NCI-H446 treated with DMSO at 0.1 percent for 48 hours (cell line): ENCODE measurements at places on chromosomes 2 and 18.

- no peak for DNase-seq
Observed at GRCh38 chr18:10119991-10120390, 206.2 kb downstream of the VAPA start.

- DNase-seq: no peak
Observed at GRCh38 chr18:53795610-53796009, 428.9 kb downstream of the MBD2 start.

DNA sequence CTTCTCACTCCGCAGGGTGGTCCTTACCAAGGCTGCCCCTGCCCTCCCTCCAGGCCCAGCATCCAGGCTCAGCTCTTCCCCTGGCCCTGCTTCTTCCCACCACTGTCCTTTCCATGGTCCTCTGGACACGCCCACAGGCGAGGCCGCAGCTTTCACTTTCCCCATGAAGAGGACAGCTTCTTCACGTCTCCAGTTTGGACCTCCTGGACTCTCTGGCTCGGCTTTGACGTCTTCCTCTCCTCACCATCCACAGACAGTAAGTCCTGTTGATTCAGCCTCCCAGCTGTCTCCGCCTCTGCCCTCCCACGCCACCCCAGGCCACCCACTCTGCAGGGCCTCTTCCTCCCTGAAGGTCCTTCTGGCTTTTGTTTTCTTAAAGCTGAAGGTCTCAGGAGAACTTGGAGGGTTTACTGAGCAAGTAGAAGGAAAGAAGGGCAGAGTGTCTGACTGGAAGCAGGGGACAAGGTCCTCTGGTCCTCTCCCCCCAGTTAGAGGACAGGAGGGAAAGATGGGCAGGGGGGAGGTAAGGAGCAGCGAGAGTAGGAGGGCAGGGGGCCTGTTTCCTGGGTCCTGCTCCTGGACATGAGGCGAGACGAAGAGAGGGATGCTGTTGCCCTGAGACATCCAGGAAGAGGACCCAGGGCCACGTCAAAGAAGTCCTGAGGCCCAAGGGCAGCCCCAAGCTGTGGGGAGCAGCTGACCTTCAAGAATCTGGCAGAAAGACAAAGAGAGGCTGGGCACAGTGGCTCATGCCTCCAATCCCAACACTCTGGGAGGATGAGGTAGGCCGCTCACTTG, 24.7 kb upstream of the NMUR1 start:
- DNase-seq: no peak

- DNase-seq: no peak
Observed at GRCh38 chr2:229815858-229816257, 101.5 kb upstream of the DNER start.

- no peak for DNase-seq
Observed at GRCh38 chr2:179239195-179239594, 25.4 kb downstream of the SESTD1 start.

DNA sequence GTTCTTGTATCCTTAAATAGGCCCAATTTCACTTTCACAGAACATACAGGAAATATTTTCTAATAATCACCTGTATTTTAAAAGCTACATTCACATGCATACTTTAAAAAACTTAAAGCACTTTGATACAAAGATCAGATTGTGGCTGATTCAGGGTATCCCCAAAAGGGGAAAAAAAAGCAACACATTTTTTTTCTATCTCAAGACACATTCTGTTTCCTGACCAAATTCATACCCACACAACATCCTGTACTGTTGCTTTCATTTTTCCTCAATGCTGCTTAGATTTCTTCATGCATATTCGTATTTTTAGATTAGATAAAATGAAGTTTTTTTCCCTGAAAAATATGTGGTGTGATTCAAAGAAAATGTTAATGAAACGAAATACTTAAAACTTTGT, 122.5 kb downstream of the TMEFF2 start:
- DNase-seq: no peak

GRCh38 chr2:137910641-137911040, 53.6 kb upstream of the HNMT start:
- peak; percentile 17 for DNase-seq

- DNase-seq: no peak
Observed at GRCh38 chr2:224938651-224939182, 103.6 kb downstream of the DOCK10 start.

GRCh38 chr2:50491541-50492476, 540.1 kb downstream of the NRXN1 start:
- DNase-seq: peak; percentile 36

DNA sequence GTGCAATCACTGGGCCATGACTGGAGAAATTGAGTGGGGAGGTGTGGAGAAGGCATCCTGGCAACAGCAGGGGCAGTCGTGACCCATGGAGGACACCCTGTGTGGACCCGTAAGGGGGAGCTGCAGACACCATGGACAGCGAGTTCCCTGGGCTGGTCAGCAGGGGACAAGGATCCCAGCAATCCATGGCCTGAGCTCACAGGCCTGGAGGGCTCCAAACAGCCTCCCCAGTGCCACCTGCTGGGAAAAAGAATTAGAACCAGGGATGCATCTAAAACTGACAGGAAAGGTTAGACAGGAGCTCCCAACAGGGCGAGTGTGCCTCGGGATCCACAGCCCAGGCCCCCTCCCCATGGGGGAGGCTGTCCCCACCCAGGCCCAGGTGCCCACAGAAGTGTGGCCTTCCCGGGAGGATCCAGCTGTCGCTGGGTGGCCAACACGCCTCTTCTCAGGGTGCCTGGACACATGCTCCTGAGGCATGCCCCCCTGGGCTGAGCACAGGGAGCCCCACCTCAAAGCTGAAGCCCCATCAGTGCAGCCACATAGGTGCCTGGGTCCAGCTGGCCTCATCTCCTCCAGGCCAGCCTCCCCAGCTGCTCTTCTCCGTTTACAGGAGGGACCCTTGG, 20.5 kb upstream of the KIF1A start:
- no peak for DNase-seq

- DNase-seq: no peak
Observed at GRCh38 chr2:240884221-240884620, 11.7 kb downstream of the MAB21L4 start.

- no peak for DNase-seq
Observed at GRCh38 chr2:3857576-3857975, 154.2 kb downstream of the DCDC2C start.

GRCh38 chr18:60180671-60181070, 191.9 kb downstream of the MC4R start:
- DNase-seq: no peak

- no peak for DNase-seq
Observed at GRCh38 chr2:37500031-37500430, 155.6 kb downstream of the QPCT start.

DNA sequence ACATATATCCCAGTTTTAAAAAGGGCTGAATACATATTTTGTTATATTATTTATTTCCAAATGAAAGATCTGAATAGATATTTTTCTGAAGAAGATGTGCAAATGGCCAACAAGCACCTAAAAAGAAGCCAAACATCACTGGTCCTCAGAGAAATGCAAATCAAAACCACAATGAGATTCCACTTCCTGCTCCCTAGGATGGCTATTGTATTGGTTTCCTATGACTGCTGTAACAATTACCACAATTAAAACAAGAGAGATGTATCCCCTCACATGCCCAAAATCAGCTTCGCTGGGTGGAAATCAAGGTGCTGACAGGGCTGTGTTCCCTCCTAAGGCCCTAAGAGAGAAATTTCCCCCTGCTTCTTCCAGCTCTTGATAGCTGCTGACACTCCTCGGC, 23.2 kb downstream of the ABCB11 start:
- no peak for DNase-seq

DNA sequence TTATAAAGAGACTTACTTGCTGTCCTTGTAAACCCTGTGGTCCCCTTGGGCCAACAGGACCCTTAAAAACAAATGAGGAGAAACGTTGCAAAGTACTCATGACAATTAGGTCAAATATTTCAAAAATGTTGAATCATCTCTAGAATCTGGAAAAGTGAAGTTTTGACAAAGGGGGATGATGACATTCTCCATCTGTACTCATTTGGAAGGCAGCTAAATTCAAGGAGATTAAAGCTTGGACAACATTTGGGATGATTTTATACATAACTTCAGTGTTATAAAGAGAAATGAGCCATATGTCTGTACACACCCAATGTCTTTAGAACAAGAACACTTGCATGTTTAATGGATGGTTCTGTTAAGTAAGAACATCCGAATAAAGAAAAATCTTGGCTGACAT, 92.9 kb downstream of the COL5A2 start:
- peak; percentile 43 for DNase-seq

DNA sequence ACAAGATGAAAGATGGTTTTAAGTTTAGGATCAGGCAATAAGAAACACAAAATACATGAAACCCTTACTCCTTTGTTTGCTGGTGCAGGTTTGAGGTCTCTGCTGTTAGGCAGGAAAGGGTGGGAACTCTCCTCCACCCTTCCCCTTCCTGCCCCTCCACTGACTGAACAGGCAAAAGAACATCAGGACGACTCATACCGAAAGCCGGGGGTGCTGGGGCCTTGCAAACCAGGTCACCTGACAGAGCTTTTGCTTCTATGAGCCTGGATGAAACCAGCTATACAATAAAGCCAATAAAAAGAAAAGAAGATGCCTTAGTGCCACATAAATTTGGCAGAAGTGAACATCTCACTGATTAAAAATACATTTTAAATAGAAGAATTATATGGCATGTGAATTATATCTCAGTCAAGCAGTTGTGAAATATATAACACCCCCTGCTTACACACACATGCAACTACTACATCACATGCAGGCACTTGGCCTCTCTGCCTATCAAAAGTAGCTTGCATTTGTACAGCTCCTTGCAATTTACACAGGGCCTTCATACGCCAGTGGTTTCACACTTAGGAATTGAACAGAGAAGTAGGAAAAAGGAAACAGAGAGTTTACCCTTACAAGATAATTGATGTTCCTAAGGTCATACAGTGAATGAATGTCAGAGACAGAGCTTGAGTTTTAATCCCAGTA, 215.1 kb upstream of the TRIB2 start:
- no peak for DNase-seq
